ENCODE measurements at places on chromosomes 5 and 9.

GRCh38 chr9:81621118-81621517, 68.2 kb downstream of the TLE1 start:
- DNase-seq = no peak

- DNase-seq = no peak
Measured at GRCh38 chr5:60872892-60873291, 28.8 kb upstream of the ELOVL7 start.

- no peak for DNase-seq
Measured at GRCh38 chr5:58800356-58800755, 217.5 kb downstream of the RAB3C start.

DNA sequence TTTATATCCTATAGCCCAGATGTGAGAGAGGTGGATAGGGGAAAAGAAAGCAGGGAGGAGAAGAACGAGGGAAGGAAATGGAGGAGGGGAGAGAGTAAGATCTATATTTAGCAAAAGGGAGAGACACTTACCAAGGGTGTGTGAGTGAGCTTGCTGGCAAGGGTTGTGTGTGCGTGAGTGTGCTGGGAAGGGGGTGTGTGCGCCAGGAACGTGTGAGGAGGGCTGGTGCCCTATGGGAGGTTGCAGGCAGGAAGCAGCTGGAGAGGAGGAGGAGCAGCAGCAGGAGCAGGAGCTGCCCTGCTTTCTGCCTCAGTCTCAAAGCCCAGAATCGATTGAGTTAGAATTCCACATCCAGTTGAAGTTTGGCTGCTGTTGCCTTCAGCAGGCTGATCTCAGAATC, 148.3 kb upstream of the RUSC2 start:
- no peak for DNase-seq

DNA sequence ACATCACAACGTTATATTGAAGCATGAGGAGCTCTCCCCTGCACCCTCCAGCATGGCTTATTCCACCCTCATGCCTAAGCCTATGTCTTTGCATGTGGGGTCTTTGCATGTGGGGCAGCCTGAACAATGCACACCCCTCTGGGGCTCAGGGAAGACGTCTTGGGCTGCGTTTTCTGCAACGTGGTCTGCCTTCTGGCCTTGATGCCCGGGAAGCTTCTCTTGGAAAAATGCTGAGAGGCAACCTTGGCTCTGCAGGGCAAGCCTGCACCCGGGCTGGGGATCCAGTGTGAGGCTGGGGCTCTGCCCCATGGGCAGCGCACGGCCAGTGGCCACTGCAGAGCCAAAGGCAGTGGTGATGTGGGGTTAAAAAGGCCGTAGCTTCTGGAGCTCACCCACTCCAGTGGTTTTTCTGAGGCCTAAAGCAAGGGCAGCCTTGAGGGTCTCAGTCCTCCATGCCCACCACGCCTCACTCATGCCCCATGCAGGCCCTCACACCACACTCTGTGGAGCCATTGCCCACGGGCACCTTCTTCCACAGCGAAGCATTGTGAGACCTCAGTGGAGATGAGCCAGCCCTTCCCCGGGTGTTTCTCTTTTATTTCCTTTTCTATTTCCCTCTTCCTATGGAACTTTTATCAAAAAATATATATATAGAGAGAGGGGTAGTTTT, 112.2 kb downstream of the MRPL36 start:
- no peak for DNase-seq

All from suppressor macrophage (primary cell).